SJSA1 (cell line): ENCODE measurements at places on chromosomes 1 and 21.

DNA sequence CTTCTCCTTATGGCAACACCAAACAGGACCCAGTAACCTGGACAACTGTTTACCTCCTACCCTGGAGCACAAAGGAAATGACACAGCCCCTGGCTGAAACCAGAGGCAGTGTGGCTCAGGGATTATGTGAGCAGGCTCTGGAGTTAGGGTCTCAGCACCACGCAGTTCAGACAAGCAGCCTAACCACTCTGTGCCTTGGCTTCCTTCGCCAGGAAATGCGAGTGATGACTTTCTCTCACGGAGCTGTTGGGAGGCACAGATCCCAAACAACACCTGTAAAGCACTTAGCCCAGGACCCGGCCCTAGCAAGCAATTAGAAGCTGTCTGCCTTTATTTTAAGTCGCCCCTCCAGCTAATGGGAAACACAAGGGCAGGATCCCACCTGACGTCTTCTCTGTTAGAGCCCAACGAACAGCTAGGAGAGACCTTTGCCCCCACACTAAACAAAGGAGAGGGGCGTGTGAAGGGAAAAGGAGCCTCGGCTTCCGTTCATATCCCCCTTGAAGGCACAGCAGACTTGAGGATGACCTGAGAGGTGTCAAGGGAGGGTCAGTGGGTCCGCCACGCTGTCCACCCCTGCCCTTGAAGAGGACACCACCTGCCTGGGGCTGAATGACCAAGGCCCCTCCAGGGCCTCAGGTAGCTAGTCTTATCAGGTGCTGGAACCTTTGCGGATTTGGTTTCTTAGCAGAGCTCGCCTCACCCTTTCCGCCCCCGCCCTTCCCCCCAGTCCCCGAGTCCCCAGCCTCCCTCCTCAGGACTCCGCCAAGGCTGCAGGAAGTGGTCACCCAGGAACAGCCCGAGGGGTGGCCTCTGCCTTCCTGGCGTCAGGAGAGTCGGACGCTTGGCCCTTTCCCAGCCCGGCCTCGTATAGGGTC is 860 bp downstream of the TMEM63A start:
- DNase-seq = peak; percentile 76

DNA sequence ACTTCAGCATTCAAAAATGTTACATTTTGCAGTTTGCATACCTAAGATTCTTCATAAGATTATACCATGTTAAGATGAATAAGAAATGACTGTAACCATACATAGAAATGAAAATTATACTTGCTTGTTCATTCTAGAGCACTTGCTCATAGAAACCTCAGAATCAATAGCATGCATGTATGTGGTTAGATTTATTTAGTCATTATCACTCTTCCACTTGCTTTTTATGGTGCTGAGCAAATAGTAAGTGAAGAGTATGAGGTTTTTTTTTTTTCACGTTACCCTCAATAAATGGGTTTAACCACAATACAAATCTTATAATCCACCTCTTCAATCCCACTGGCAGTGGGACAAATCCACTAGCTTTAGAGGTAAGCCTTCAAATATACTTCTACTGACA is 84.7 kb downstream of the LRRC53 start:
- DNase-seq = no peak

DNA sequence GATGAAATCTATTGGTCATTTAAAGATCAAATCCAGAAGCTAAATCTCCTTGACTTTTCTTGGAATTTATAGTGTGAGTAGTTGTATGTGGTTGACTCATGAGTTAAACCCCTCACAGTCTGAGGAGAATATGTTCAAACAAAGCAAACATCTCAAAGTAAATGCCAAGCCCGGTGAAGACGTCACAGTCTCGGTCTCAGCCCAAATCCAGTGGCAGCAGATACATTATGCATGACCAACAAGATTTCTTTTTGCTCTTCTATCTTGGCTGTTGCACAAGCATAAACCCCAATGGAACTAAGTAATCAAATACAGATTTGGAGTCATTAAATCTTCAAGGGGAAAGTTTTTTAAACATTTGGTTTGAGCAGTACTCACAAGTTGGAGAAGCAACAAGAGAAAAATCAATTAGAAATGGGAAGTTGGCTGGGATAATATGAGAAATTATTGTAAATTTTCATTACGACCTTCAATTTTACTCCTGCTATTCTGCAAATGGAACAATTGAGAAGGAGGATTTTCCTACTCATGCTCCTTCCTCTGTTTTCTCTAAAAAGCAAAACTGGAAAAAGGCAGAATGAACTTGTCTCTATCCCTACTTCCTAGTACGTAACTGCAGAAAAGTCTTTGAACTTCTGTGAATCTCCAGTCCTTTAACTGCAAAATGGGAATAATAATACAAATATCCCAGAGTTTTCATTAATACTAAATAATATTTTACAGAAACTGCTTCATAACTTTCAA is 575.8 kb downstream of the NUF2 start:
- no peak for DNase-seq

- peak; percentile 91 for DNase-seq
Observed at GRCh38 chr1:200429221-200429751, 19.4 kb upstream of the ZNF281 start.

GRCh38 chr1:204127597-204128242 is 24.1 kb downstream of the ETNK2 start:
- peak; percentile 80 for DNase-seq

DNA sequence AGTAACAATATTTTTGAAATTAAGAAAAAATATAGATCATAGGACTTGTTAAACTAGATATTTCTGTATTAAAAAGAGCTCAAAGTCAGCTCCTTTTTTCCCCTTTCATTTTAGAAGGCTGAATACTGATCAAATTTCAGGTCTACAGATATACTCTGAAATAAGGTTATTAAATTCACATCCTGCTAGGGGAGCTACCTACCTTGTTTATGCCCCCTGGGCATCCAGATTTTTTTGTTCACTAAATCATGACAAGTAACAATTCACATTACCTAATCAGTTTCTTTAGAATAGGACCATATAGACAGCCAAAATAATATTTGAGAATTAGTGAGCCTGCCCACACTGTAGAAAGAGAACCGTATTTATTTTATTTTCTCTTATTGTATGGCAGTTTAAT is 276.2 kb downstream of the USP25 start:
- no peak for DNase-seq

- DNase-seq = no peak
Observed at GRCh38 chr1:41827991-41828570, 90.6 kb downstream of the HIVEP3 start.

GRCh38 chr1:234722904-234723720 is 113.1 kb upstream of the IRF2BP2 start:
- peak; percentile 53 for DNase-seq

DNA sequence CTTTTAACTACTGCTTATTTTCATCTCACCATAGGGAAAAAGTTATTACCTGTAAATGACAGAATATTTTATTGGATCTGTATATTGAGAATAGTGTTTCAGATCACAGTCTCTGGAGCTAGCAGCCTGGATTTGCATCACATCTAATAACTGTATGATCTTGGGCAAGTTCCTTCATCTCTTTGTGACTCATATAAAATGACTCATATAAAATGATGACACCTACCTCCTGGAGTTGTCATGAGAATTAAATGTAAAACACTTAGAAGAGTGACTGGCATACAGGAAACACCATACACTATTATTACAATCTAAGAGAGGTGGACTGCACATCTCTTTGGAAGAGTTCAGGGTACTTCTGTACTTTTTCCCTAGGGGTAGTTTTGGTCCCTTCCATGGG is 421.3 kb downstream of the NEGR1 start:
- DNase-seq = no peak

- no peak for DNase-seq
Observed at GRCh38 chr1:41907446-41907845, 11.3 kb downstream of the HIVEP3 start.

DNA sequence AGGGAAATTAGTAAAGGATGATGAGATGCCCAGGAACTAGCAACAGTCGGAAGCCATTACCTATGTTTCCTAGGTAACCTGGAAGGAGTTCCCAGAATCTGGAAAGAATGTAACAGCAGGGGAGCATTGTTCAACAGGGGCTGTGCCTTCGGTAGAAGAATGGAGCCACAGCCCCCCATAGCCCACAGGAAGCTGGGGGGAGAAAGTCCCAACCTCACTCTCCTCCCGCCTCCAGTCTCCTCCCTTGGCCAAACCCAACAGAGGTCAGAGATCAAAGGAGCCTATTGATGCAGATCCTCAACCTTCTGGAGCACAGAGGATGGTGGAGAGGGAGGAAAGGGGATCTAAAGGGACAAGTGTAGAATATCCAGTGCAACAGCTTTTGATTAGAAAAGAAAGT is 131.5 kb upstream of the SLC44A3 start:
- no peak for DNase-seq

DNA sequence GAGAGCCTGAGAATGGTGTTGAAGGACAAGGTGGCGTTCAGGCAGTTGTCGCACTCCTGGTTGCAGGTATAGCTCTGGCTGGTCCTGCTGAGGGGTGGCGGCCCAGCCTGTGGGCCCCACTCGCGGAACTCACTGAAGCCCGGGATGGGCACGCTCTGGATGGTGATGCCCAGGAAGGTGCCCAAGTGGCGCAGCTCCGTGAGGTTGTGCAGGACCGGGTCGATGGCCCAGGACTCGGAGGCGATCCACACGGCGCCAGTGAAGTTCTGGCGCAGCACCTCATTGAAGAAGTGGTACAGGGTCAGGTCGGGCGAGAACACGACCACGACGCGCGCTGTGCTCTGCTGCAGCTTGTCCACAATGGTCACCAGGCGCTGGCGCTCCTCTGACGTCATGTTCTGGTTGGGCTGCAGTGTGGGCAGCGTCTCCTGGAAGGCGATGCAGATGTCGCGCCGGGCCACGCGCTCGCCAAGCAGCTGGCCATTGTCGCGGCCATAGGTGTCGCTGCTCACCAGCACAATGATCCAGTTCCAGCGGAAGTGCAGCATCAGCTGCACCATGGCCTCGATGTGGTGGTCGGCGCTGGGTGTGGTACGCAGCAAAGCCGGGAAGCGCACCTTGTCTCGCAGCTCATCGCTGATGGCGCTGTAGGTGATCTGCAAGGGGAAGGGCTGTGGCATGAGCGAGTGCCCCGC is 5.0 kb downstream of the TAS1R2 start:
- no peak for DNase-seq

GRCh38 chr1:8201331-8201861 is 116.5 kb upstream of the SLC45A1 start:
- no peak for DNase-seq

DNA sequence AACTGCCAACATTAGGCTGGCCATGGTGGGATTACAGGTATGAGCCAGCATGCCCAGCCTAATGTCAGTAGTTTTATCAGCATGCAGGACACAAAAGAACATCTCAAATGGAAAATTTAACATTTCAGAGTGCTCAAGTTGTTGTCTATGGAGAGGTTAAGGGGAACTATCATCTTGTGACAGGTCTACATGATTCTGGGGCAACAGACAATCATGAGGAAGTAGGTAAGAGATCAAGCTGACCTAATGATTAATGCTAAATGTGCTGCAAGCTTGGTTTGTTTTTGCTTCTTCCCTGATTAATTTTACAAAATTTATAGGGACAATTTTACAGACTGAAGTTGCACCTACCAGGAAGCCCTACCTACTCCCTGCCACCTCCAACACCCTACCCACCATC is 36.6 kb downstream of the FMO4 start:
- no peak for DNase-seq

- no peak for DNase-seq
Observed at GRCh38 chr1:41653574-41653973, 169.1 kb upstream of the EDN2 start.

DNA sequence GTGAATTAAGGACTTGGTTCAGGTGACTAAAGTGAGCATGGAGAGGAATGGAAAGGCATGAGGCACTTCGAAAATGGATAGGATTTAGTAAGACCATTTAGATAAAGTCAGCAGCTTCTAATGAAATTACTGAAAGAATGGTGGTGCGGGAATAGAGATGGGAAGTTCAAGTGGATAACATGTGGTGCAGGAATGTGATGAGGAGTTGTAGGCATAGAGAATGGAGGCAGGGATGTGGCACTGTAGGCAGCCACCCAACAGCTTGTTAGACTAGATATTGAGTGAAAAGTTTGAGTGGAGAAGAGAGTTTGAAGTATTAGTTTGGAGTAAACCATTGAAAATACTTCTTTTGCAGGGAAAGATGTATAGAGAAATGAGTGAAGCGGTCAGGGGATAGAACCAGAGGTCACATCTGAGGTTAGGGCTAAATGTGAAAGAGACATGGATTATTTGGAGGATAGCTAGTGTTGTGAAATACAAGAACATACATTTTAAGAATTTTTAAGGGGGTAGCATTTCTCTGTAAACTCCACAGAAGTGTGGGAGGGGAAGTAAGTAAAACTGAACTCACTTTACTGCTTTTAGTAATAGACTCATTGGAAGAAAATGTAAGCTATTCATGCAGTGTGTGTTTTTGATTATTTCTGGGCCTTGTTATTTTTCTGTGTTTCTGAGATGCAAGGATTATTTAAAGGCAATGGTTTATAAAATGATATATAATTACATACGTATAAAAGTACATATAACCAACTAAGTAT is 46.2 kb downstream of the DYRK1A start:
- DNase-seq = no peak

GRCh38 chr1:25095635-25096200 is 136.6 kb downstream of the SYF2 start:
- DNase-seq = no peak

- DNase-seq = no peak
Observed at GRCh38 chr21:27300770-27301169, 333.9 kb upstream of the ADAMTS5 start.

DNA sequence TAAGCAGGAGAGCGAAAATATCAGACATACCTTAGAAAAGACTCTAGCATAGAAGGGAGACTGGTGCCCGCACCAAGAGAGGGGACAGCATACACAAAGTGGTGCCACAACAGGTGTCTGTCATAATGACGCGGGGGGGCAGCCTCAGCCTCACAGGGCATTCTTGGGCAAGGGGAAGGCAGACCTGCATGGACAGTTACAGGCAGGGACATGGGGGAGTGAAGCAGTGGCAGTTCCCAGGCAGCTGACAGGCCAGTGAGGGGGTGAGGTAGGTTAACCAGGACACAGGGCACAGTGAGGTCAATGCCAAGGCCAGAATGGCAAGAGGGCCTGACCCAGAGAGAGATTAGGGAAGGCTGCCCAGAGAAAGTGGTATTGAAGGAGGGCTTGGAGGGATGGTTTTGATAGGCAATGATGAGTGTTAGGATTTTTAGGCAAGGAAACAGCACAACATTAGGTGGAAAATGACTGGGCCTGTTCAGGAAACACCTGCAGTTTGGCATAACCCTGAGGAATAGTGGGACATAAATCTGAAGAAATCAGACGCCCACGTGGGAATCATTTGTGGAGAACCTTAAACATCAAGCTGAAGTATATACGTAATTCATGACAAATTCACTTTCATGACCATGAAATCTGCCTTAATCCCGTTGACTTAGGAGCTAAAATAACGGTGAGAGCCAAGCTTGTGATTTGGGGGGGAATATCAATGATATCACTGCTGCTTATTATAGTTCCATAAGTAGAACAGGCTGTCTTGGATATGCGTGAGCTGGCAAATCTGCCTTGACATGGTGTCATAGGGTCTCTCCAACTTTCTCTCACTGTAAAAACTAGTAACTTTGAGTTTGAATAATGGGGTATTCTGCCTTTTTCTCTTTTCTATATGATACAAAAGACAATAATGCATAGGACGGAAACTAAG is 8.9 kb downstream of the PTPN14 start:
- DNase-seq = no peak

GRCh38 chr1:214719207-214719606 is 116.2 kb downstream of the CENPF start:
- DNase-seq = no peak
